Activated CD4-positive, alpha-beta T cell treated with anti-CD3 and anti-CD28 coated beads for 4 hours (primary cell): ENCODE measurements at places on chromosomes 5 and 9.

- DNase-seq = no peak
Measured at GRCh38 chr5:122401976-122402725, 90.1 kb downstream of the SNCAIP start.

GRCh38 chr9:16344343-16344742 lies 526.1 kb downstream of the BNC2 start:
- DNase-seq = no peak

DNA sequence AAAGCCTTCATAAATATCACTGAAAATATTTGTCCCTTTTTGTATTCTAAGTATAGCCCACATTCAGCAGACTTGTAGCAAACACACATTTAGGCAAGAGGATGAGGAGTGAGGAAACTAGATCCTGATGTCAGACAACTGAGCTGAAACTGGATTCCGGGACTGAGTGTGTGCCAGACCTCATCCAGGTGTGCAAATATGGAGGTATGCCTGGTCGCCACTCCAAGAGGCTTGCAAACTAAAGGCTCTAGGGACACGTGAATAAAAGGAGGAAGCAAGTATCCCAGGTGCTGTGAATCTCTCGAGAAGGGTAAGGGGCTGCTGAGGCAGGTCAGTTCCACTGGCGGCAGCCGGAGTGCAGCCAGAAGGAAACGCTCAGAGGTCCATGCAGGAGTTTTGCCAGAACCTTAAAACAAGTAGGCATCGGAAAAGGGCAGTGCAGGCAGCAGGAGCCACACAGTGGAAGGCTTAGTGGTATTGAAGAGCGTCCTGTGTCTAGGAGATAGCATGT lies 77.4 kb upstream of the ALDH1B1 start:
- DNase-seq = no peak

GRCh38 chr5:516980-517379 lies 7.3 kb downstream of the SLC9A3 start:
- no peak for DNase-seq

- no peak for DNase-seq
Measured at GRCh38 chr9:19130436-19130835, 3.1 kb upstream of the PLIN2 start.

DNA sequence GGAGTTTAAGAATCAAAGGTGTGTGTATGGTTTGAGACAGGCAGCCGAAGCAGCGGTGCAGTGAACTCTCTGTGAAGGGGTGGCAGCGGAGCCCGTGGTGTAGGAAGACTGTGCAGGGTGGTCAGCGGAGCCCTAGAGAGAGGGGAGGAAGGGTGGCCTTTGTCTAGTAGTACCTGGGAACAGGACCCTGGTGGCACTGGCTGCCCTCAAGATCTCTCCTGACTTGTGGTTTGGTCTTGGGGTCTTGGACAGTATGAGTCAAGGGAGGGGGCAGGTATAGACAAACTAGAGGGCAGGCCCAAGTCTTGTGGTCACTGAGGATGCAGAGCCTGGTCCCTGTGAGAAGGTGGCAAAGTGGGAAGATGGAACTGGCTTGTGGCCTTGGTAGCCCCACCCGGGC lies 7.1 kb upstream of the NKX2-5 start:
- DNase-seq = no peak

DNA sequence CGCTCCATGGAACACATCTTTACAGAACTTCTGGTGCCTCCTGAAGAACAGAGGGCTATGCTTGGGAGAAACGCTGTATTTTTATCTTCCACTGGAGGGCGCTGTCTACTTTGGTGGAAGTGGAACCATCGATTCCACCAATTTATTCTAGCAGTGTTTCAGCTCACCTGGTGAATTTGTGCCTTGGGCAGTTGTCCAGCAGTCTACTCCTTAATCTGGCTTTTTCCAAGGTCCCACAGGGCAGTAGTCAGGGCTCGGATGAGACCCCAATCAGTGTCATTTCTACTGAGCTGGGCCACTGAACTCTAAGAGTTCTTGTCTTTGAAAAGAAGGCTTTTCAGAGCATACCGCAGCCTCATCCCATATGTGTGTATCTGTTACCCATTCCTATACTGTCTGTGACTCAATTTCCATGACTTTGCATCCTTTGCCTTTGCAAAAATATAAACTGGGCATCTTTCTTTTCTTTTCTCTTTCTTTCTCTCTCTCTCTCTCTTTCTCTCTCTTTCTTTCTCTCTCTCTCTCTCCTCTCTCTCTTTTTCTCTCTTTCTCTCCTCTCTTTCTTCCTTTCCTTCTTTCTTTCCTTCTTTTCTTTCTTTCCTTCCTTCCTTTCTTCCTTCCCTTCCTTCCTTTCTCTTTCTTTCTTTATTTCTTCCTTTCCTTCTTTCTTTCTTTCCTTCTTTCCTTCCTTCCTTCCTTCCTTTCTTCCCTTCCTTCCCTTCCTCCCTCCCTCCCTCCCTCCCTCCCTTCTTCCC lies 138.4 kb upstream of the ZNF618 start:
- peak; percentile 3 for DNase-seq

DNA sequence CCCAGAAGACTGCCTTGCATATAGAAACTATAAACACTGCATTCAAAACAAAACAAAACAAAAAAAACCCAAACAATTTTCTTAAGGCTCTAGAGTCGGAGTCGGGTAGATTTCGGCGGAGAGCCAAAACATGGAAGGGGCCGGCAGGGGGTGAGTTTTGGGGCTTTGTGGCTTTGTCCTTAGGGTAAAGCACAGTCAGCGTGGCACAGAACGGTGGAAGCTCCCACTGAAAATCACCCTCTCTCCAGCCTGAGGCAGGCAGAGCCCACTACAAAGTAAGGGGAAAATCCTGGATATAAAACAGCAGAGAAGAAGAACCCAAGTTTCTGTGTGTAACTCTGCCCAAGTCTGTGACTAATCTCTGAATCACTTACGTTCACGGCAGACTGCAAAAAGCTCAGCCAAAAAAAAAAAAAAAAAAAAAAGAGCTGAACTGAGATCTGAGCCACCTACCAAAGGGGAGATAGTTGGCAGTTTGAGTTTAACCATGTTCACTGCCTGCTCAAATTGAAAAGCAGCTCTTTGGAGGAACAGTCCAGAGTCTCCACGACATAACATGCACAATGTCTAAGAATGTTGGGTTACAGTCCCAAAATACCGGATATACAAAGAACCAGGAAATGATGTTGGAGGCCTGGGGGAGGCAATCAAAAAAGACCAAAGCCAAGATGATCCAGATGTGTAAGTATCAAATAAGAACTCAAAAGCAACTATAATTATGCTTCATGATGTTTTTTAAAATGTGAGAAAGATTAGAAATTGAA lies 26.6 kb upstream of the OR2K2 start:
- no peak for DNase-seq

- DNase-seq = no peak
Measured at GRCh38 chr5:135995976-135996375, 32.8 kb upstream of the TGFBI start.

GRCh38 chr5:176362233-176362490 lies 598 bp upstream of the KIAA1191 start:
- no peak for DNase-seq

DNA sequence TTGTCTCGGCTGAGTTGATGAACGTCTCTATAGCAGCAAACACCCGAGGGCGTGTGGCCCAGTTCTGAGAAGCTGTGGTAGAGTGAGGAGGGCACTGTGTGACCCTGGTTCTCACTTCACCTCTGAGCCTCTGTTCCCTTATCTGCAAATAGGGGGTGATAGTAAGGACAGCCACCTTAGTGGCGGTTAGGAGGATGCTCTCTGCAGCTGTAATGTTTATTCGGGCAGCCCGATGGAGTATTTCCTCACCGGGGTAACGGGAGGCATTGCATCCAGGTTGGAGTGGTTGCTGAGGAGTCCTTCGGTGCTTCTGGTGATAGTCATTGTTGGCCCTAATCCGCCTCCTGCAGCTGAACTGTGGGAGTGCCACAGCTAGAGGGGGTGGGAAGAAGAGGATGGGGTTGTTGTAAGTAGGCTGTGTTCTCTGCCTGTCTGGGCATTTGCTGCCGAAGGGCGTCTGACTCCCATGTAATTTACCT lies 13.9 kb downstream of the PRRC2B start:
- DNase-seq = peak; percentile 38

- no peak for DNase-seq
Measured at GRCh38 chr9:114416290-114416689, 28.5 kb upstream of the AKNA start.

- no peak for DNase-seq
Measured at GRCh38 chr5:102278231-102278630, 17.9 kb downstream of the SLCO4C1 start.

DNA sequence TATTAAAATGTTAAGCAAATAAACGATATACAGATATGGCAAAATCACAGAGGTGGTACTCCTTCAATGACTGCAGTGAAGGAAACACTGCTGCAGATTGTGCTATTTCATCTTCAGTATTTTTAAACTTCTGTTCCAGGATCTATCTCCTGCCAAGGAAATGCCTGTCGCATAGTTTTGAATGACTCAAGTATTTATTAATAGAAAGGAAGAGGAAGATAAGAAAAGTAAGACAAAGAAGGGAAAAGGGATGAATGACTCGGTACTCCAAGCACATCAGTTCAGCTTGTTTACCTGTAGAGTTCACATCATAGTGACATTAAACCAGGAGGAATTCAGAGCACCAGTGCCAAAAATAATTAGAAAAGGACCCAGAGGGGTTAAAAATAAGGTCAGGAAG lies 5.1 kb upstream of the GPX8 start:
- no peak for DNase-seq

DNA sequence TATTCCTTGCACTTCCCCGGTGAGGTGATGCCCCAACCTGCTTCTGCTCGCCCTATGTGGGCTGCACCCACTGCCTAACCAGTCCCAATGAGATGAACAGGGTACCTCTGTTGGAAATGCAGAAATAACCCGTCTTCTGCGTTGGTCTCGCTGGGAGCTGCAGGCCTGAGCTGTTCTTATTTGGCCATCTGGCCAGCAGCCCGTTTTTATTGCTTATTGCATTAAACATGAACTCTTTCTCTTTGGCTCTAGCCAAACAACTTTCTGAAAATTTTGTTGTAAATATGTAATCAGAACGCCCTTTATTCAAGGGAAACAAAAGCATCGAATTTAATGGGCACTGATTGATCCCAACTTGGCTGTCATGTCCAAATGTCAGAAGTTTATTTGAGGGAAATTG lies 124.7 kb upstream of the FTMT start:
- DNase-seq = no peak
